ENCODE measurements at places on chromosomes 2 and 18.

DNA sequence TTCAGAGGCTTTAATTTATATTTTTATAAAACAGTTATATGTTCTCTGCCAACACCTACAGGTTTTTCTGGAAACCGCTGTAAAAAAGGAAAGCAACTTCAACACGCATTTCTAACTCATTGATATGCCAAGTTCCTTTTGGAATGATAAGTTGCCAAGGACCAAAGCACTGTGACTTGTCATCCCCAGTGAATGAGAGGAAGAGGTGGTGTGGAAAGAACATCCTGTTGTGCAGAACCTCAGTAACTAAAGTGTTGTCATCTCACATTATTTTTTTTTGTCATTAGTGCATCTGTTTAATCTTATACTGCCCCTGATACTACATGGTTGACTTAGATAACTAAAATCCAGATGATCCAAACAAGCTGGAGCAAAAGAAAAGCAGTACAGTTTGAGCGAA is 96.0 kb upstream of the NEUROD1 start:
- no peak for DNase-seq

DNA sequence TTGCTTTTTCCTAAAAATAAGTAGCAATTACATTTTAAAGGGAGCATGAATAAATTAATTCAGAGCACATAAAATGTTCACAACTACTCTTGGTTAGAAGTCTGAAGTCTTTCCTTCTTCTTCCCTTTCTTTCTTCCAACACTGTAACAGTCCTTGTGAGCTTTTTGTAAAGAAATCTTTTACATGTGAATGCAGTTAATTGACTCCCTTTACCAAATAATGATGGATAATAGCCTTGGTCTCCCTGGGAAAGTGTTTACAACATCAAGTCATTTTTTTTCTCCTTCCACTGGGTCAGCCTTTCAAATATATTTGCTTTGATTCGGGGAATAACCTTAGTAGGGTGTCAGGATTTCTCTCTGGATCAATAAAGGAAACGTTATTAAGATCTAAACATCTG is 39.1 kb downstream of the CALCRL start:
- no peak for DNase-seq

GRCh38 chr2:177535958-177536504 is 143.5 kb downstream of the AGPS start:
- DNase-seq, result no peak

DNA sequence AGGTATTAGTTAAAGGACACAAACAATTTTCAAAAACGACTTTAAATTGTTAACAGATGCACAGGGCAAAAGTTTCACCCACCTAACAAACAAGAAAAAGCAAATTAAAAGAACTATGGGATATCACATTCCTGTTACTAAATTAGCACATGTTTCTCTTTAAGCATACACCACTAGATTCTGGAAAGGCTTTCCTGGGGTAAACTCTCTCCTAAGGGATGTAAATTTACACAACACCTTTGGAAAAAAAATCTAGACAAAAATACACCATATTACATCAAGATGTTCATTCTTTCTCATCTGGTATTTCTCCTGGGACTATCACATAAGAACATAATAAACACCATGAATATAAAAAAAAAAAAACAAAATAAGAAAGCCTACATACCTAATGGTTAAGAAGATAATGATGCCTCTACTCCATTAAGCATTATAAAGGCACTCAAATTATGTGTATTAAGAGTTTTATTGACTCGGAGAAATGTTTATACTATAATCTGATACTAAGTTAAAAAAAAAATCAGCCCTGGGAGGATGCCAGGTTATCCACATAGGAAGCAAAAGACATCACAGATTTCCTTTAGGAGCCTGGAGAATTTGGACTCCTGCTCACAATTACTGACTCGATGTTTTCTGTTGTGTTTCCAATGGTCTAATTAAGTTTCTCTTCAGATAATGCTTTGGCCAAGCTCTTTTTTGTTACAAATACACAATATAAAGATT is 82.8 kb upstream of the AFF3 start:
- DNase-seq, result no peak

GRCh38 chr2:79649531-79649930 is 136.7 kb downstream of the CTNNA2 start:
- DNase-seq, result no peak

- no peak for DNase-seq
Observed at GRCh38 chr18:46215902-46216723, 111.9 kb downstream of the HAUS1 start.

- DNase-seq, result no peak
Observed at GRCh38 chr2:71943238-71944182, 204.2 kb downstream of the CYP26B1 start.

DNA sequence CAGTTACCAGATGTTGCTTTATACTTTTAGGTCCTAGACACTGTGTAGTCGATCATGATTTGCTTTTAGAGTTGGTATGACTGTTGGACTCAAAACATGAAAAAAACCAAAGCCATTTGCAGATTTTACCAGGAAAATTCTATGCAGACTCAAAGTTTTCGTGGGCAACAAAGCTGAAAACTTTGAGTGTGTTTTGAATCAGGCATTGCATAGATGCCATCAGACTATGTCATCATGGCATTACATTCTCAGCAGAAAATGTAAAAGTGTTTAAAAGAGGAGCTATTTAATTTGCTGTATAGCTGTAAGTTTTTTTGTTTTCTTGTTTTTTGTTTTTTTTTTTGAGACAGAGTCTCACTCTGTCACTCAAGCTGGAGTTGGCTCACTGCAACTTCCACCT is 43.5 kb upstream of the ELAC1 start:
- no peak for DNase-seq
